ENCODE measurements at places on chromosomes 4 and X.

GRCh38 chr4:76984127-76984526, 34.6 kb downstream of the SEPTIN11 start:
- DNase-seq, result peak; percentile 61

GRCh38 chrX:118468122-118468521, 27.5 kb upstream of the DOCK11 start:
- no peak for DNase-seq

- no peak for DNase-seq
Measured at GRCh38 chrX:86016139-86016538, 31.2 kb downstream of the CHM start.

DNA sequence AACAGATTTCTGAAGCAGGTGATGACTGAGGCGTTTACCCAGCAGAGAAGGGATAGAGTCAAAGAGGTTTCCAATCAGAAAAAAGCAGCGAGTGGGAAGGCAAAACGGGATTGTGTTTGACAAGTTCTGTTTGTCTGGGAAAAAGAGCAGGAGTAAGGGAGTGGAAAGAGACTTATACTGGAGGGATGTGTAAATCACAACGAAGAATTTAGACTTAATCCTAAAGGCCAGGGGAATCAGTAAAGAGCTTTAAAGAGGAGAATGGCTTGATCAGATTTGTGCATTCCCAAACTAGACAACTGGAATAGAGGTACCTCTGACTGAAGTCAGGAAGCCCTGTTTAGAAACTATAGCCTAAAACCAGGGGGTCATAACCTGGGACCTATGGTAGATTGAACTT, 31.5 kb upstream of the LRBA start:
- no peak for DNase-seq

DNA sequence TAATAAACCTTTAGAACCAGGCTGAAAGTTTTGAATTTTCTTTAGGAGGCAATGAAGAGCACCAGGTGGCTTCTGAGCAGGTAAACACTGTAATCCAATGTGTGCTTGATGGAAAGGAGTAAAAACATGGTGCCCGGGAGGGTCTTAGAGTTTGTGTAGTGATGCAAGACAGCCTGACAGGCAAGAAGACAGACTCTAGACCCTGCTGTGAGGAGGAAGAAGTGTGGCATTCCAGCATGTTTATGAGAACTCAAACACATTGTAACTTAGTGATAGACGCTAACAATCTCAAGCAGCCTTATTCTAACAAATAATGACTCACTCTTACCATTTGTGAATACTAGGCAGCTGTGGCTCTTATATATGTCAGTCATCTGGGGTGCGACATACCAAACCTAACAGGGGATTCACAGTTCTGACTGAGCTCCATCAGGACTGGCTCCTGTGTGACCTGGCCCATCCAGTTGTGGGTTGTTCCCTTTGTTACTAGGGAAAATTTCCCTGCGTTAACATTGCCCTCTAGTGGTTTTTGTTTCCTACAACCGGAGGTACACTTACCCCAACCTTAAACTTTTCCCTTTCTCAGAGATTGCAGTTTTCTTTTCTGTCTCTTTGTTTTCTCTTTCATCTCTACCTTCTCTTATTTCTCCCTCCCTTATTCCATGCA, 53.8 kb downstream of the VSIG4 start:
- peak; percentile 48 for DNase-seq

DNA sequence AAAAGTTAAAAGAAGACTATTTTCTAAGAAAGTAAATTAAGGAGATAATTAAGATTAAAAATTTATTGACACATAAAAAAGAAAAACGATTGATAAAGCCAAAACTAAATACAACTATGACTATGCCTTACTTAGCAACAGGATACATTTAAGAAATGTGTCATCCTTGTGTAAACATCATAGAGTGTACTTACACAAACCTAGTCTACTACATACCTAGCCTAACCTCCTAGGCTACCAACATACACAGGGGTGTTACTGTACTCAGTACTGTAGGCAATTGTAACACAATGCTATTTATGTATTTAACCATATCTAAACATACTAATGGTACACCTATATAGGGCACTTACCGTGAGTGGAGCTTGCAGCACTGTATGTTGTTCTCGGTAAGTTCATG, 108.3 kb downstream of the ANXA10 start:
- DNase-seq, result no peak

DNA sequence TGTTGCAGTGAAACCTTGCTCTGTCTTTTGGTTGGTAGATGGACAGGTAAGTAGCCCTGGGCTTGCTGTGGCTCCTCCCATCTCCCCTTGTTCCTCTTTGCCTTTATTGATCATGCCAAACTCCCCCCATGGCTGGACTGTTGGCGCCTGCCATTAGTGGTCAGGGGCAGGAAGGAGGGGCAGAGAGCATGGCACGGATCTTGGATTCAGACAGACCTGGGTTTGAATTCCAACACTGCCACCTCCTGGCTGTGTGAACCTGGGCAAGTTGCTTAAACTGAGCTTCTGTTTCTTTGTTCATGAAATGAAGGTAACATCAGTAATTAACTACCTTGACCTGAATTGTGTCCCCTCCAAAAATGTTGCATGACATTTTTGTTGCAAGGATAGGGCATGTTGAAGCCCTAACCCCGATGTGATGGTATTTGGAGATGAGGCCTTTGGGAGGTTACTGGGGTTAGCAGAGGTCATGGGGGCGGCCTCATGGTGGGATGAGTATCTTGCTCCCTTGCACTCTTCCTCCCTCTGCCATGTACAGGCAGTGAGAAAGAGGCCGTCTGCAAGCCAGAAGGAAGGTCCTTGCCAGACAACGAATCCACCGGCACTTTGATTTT, 6.0 kb downstream of the SLC2A9 start:
- DNase-seq, result peak; percentile 74

DNA sequence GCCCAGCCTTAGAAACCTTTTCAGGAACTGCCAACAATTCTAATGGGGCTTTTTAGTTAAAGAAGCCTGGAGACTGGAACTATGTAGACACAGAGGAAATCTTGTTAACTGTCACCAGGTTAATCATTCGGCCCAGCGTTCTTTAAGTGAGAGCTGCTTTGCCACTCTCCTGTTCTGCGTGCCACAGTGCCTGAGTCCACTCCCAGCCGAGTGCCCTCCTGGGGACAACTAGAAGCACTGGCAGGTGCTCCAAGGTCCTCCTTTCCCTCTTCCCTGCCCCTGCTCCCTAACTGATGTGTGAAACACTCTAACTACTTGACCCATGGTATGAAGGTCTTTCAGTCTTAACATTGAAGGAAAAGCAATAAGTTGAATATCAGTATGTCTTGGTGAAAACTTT, 151.2 kb upstream of the TLL1 start:
- no peak for DNase-seq

DNA sequence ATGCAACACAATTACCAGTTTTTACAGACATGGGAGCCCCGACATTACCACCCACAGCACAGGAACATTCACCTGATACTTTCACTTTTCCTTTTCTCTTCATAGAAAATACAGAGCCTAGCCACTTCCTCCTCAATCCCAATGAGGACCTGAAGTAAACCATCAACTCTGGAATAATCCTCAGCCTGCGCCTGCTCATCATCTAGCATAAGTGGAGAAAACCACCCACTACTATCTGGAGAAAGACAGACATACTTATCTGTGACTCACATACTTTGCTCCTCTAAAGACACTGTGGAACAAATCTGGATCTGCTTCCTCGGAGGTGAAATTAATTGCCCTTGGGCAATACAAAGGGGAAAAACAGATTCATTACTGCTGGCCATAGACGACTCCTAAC, 47.8 kb downstream of the ZCCHC13 start:
- no peak for DNase-seq

DNA sequence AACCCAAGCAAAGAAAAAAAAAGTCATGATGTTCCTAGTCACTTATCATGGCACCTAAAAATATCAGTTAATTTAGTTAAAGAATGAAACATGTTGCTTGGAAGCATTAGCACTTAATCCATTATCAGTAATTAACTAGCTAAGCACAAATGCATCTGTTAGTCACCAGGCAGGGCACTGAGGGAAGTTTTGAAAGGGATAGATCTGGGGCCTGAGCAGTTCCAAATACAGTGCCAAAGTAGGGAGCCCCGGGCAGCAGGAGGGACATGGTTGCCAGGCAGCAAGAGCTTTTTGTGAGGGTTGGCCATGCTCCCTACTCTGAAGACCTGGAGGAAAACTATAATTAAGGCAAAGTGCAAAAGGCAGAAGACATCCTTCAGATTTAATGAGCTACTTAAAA, 62.0 kb downstream of the PHKA1 start:
- DNase-seq, result no peak

DNA sequence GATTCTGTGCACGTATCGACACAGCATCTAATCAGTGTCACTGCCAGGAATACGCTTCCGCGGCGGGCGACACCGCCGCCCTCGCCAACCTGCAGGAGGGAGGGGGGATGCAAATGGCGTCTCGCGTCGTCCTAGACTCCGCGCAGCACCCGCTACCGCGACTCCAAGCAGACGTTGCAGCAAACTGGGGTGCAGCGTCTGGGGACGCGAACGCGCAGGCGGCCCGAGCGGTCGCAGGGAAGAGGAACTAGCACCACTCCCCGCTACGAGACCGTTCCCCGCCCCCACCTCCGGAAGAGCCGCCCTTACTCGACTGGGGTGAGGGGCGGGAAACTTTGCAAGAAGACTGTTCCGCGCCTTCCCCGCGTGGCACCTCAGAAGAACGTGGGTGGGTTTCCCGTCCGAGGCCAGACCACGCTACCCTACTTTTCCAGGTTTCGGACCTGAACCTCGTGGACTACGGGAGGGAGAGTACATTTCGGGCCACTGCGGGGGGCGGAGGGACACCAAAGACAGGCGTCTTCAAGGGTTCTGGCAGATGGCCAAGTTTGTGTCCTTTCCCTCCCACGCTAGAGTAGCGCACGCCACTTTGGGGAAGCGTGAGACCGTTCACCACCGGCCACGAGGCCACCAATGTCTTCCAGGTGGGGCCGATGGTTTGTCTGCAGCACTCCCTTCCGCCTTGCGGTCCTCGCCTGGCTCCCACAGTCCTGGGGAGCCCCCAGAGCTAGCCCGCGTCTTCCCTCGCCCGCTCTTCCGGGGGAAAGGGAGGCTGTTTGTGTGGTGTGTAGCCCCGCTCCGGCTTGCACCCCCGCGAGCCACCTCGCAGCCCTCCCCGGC, 78.0 kb upstream of the BCOR start:
- DNase-seq, result peak; percentile 50

DNA sequence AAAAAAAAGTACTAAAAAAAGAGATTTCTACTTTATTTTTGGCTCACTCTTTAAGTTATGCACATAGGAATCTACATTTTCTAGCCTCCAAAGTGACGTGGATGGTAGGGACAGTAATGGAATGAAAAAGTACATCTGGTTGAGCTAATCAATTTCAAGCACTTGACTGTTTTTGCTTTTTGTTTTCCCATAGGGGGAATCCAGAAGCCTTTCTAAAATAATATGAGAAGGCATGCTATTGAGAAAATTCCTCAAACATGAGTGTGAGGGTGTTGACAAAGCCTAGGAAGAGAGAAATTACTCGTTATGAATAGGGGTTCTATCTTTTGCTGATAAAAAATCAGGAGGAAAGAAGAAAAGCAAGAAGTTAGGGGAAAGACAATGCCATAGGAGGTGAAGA, 242.5 kb upstream of the PUDP start:
- DNase-seq, result no peak

DNA sequence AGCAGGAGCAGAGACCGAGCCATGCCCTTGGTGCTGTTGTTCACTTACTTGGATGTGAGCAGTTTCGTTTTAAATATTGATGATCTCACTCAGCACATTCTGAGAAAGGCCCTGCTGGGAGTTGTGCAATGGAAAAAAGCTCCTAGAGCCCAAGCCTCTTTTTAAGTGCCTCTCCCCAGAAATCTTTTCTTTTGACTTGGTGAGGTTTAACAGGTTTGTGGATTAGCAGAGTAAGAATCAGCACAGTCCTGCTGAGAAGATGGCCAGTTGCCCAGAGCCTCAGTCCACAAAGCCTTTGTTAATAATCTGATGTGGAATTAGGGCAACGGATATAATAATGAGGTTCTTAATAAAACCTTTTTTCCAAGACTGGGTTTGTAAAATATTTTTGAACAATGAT, 157.5 kb upstream of the ATP6AP2 start:
- peak; percentile 80 for DNase-seq

DNA sequence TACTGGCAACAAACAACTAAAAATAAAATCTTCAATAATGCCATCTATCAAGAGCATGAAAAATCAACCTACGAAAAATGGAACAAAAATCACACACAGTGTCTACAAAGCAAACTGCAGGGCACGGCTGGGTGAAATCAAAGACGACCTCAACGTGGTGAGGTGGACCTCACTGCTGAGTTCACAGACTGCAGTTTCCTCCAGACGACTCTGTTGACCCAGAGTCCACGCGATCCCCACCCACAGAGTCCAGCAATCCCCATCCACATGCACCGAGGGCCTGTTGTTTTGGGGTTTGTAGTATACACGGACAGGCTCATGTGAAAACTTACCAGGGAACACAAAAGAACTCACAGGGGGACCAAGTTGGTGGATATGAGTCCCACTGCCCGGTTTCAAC, 31.1 kb upstream of the GTPBP6 start:
- no peak for DNase-seq

GRCh38 chrX:133908223-133908955, 77.0 kb downstream of the GPC3 start:
- DNase-seq, result no peak

DNA sequence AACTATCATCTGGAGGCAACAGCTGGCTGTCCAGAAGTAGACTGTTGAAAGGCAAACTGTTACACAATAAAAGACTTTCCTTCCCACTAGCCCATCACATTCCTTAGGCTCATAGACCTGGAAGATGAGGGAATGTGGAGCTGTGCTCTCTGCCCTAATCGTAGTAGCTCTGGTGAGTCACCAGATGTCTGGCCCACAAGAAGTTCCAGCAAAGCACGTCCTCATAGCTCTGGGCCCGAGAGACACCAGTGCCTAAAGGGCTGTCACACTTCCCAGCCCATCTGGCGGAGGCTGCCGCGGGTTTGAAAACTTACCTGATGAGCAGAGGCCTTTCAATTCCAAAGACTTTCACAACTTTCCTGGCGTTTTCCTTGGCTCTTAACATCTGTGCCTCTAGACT, 81.7 kb upstream of the STOX2 start:
- peak; percentile 90 for DNase-seq

- DNase-seq, result peak; percentile 68
Measured at GRCh38 chrX:148500423-148501385, at the start of gene AFF2. TSS of gene AFF2 (plus strand) at chrX:148500617. CDS start at chrX:148501098, 481 bp downstream.

GRCh38 chrX:47186096-47186740, 7.4 kb upstream of the UBA1 start:
- no peak for DNase-seq

DNA sequence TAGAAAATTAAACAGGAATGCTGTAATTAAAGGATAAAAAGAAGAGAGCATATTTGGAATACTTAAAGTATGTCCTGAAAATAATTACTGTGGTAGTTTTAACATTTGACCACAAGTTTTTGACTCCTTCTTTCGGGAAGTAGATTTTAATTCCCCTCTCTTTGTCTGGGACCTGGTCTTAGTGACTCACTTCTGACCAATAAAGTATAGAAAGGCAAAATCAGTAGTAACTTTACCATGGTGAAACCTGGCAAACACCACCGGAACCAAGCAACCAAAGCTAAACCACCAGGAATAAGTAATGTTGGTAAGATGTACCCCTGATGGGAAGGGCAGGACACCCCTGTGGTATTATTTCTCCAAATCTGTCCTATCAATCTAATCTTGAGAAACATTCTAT, 314.8 kb downstream of the PDHA2 start:
- DNase-seq, result peak; percentile 58
